ENCODE measurements at places on chromosomes 6 and 20.

DNA sequence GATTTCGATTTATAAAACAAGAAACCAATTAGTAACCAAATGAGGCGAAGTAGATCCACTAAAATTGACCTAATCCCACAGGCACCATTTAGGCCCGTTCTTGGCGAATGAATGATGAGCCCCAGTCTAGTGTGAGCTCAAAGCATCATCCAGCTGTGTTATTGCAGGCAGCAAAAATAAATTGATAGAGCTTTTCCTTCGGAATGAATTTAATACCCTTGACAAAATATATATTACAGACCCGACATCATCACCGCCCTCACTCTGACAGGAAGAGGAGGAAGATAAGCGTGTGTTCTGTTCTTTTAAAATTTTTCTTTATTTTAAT is 7.8 kb downstream of the SIM1 start:
- no peak for DNase-seq

- DNase-seq = no peak
Measured at GRCh38 chr20:10739566-10739965, 65.8 kb upstream of the JAG1 start.

DNA sequence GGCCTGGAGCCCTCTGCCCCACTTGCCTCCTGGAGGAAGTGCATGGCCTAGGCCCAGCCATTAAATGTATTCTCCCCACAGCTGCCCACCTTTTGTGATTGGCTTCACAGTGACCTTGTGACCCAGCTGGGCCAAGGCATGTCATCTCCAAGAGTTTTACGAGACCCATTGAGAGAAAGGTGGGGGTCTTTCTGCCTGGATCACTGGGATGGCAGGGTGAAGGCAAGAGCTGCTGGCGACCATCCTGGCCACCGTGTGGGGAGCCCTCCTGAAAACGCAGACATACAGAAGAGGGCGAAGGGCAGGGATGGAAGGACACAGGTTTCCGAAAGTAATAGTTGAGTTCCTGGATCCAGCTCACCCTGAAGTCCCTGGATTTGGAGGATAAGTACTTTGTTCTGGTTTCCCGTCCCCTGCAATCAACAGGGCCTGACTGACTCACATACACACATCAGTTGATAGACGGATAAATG is 12.3 kb upstream of the SPO11 start:
- DNase-seq = no peak

DNA sequence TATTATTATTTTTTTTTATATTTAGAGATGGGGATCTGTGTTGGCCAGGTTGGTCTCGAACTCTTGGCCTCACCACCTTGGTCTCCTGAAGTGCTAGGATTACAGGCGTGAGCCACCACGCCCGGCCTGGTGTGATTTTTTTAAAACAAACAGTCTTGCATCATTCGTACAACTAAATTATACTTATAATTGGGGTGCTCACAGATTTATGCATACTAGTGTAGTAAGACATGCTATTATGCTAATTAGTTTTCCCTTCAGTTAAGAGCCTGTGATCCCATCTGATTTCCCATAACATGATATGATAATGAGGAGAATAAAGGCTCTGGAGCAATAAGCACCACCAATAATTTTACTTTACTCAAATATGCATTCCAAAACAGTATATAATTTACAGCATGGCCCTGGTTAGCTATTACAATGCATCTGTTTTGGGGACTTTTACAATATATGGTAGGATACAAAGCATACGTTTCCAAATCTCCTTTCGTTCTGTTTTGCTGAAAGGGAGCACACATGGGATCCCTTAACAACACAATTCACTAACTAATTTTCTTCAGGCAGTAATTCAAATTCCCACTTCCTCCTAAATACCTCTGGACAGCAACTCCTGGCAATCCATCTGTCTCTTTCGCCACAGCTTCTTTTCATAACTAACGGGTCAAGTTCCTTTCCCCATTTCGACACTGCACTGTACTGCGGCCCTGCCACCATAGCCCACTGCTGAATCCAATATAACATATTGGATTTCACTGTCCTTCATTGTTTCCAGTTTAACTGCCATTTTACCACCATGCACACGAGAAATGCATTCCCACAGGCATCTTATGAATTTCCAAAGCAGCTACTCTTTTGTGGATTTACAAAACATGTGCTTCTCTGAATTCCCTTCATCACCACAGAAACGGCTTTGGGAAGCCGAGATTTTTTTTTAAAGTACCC is 1.7 kb downstream of the NUDT3 start:
- no peak for DNase-seq

DNA sequence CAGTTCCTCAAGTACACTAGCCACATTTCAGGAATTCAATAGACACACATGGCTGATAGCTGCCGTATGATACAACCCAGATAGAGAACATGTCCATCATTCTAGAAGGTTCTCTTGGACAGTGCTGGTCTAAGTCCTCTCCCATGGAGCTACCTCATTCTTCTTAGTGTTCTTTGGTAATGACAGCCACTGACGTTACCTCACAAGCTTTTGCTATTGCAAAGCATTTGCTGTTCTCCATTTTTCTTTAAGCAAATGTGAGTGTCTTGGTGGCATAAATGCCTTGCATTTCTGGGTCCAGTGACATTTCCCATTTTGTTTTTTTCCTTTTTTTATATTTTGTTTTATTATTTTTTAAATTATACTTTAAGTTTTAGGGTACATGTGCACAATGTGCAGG is 8.3 kb upstream of the CEBPB start:
- no peak for DNase-seq

GRCh38 chr20:33554914-33555420 is 65.1 kb downstream of the CBFA2T2 start:
- DNase-seq = peak; percentile 14

- no peak for DNase-seq
Measured at GRCh38 chr6:105051941-105052471, 95.1 kb downstream of the LIN28B start.

GRCh38 chr6:25699649-25700048 is 47.6 kb downstream of the SCGN start:
- no peak for DNase-seq

DNA sequence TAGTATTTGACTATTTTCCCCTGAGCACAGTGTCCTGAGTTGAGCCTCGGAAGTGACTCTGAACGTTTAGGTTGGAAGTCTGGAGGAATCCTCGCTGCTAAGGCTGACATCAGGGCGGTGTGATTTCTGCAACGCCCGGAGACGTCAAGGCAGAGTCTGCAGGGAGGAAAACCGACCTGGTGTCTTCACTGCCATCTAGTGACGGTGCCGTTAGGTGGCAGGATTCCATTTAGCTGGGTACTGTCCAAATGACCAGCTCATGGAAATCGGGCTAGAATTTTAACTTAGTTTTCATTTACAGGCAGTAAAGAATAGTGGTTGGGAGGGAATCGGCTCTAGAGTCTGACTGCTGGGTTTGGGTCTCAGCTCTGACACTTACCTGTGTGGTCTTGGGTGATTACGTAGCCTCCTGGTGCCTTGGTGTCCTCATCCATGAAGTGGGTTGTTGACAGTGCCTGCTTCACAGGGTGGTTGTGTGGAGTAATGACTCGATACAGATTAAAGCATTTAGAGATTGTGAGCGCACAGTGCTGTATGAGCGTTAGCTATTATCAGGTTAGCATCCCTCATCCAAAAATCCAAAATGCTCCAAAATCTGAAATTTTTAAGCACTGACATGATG is 35.0 kb downstream of the FOXF2 start:
- no peak for DNase-seq

DNA sequence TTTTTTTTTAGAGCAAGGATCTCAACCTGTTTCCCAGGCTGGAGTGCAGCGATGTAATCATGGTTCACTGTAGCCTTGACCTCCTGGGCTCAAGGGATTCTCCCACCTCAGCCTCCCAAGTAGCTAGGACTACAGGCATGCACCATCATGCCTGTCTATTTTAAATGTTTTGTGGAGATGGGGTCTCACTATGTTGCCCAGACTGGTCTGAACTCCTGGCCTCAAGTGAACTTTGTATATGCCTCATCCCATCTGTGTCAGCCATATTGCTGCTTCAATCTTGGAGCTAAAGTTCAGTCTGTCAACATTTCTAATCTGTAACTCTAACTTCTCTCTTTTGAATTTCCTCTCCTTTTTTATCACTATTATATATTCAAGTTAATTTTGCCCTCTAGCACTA is 54.3 kb downstream of the CD164 start:
- DNase-seq = no peak

DNA sequence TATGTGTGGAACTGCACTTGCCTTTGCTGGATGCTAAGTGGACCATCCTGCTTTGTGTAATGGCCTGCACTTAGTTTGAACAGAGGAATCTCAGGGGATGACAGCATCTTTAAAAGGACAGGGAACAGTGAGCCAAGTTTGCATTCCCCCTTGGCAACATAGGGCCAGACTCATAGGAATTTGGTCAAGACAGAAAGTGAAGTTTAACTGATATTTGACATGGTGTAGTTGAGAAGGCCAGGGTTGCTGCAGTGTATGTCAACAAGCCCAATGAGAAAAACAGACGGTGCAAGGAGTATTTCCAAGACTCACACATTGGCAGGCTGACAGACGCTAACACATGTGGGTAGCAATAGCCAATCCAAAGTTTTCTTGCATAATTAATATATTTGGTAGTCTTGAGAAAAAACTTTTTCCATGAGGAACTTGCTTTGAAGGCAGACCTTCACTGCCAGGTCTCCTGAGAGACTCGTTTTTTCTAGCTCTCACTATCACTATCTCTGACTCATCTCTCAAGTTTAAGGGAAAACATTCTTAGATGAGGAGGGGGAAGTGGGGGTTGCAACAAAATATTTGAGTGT is 213.8 kb downstream of the IBTK start:
- DNase-seq = no peak

All from CD4-positive, alpha-beta T cell (primary cell).